GM23248 (cell line): ENCODE measurements at places on chromosomes 3 and 15. TPM values are rescaled to one million over a fixed set of nuclear protein-coding genes. Genes with fewer than 3 reads are reported as not detected.

ARF4 gene
- total RNA-seq, result 346 and 371 TPM in 2 replicates

MAP1A gene
- total RNA-seq, result 61.9 and 62.2 TPM in 2 replicates

TOP2B gene
- total RNA-seq, result 58.4 and 70.1 TPM in 2 replicates

DNA sequence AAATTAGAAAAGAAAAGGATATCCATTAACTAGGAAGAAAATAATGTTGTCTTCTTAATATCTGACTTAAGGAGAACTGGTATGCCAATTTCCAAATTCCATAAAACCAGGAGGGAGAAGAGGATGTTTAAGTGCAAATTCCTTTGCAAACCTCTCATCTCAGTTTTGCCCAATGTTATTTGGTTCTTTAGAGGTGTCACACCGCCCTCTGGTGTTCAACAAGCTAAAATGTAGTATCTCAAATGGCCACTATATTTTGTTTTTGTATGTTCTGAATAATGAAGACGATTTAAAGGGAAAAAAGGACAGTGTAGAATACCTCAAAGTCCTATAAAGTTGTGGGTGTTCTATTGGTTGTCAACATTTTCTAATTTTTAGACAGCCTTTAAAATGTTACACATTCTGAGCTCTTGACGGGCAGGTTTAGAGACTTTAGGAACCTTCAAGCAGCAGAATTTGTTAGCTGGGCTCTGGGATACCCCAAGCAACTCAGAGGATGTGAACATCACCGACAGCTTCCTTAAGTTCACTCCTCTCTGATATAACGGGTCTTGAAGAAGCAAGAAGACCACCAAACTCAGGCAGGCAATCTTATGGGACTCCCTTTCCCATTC, 458.3 kb downstream of the MFSD1 start:
- peak; percentile 88 for DNase-seq
- H3K4me1 ChIP-seq, result peaks cover 3% of the 10 kb centered on the region; the same call in 1 of the 2 replicates
- no peak overlapping the region for H3K27ac ChIP-seq
- peaks cover 6% of the 10 kb centered on the region; the same call in 1 of the 2 replicates for H3K27me3 ChIP-seq
- no peaks in the 10 kb centered on the region for H3K36me3 ChIP-seq

- DNase-seq, result peak; percentile 69
- H3K27ac ChIP-seq, result peak overlapping the region; percentile 90
- peak overlapping the region; percentile 82 for H3K4me3 ChIP-seq
- peaks cover 26% of the 10 kb centered on the region for H3K4me1 ChIP-seq
- no peaks in the 10 kb centered on the region for H3K36me3 ChIP-seq
- H3K27me3 ChIP-seq, result no peaks in the 10 kb centered on the region
Measured at GRCh38 chr3:11717301-11717700, 73.6 kb upstream of the VGLL4 start.

GRCh38 chr3:51354731-51355615, 30.1 kb upstream of the MANF start:
- no peaks in the 10 kb centered on the region for H3K27me3 ChIP-seq
- no peaks in the 10 kb centered on the region for H3K36me3 ChIP-seq
- no peak overlapping the region for H3K27ac ChIP-seq
- no peak overlapping the region for H3K4me3 ChIP-seq
- H3K4me1 ChIP-seq, result no peaks in the 10 kb centered on the region
